Activated naive CD8-positive, alpha-beta T cell treated with anti-CD3 and anti-CD28 coated beads for 36 hours (primary cell): ENCODE measurements at places on chromosomes 2 and 18.
A peak's percentile ranks its signal among the peaks of the same experiment; 100 is the strongest.

GRCh38 chr18:5393779-5394178 lies 98.3 kb upstream of the ZBTB14 start:
- DNase-seq = no peak

DNA sequence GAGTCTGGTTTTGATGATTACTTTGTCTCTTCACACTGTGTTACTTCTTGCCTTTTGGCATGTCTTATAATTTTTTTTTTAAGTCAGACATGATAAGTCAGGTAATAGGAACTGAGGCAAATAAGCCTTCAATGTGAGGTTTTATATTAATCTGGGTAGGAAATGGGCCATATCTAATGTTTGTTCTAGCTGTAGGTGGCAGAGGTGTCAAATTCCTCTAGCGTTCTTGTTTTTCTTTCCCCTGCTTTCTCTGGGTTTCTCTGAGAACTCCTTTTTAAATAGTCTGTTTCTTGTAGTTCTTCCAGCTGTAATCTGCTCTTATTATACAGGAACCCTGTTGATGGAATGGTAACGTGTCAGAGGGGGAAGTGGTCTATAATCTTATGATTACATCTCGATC lies 5.7 kb downstream of the SP140 start:
- DNase-seq = no peak

DNA sequence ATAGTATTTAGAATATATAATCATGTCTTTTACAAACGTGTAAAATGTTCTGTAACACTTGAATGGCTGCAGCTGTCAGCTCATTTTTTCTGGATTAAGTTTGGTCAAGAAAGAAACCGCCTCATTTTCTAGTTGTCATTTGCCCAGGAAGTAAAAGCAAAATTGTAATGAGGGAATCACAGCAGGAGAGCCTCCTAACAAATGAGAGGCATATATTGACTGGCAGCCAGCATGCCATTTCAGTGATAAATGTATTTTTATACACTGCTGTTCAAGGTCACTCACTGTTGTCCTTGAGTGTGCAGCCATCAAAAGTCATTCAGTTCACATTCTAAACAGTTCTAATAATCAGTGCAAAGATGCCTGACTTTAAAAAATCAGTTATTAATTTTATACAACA lies 144.3 kb upstream of the BOD1L2 start:
- DNase-seq = no peak

GRCh38 chr2:117960231-117960630 lies 53.6 kb downstream of the CCDC93 start:
- no peak for DNase-seq

DNA sequence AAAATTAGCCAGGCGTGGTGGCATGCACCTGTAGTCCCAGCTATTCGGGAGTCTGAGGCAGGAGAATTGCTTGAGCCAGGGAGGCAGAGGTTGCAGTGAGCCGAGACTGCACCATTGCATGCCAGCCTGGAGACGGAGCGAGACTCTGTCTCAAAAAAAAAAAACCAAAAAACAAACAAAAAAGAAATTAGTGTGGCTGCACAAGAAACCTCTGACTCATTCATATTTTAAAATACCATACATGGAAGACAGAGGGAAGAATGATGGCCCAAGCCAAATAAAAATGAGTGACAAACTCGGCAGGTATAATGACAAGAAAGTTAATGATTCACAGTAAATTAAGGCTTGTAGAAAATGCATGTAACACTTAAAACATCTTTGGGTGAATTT lies 875.8 kb downstream of the EPHA4 start:
- DNase-seq = no peak

- DNase-seq = no peak
Observed at GRCh38 chr2:142938240-142938639, 60.8 kb downstream of the KYNU start.

GRCh38 chr18:59536166-59536565 lies 161.1 kb downstream of the CCBE1 start:
- no peak for DNase-seq

DNA sequence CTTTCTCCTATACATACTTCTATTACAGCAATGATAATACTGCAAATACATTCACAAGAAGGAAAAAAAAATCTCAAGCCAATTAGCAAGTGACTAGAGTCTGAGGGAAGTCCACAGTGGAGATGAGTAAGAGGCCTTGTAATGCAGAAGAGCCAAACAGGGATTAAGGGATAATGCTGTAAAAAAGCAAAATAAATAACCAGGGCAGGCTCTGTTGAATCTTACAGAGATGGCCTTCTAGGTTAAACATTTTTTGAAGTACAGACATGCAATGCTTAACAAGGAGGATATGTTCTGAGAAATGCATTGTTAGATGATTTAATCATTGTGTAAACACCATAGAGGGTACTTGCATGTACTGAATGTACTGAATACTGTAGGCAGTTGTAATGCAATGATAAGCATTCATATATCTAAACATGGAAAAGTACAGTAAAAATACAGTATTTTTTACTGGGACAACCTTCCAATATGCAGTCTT lies 122.1 kb upstream of the RMDN2 start:
- no peak for DNase-seq

GRCh38 chr2:235055891-235056516 lies 104.2 kb downstream of the SH3BP4 start:
- DNase-seq = no peak

GRCh38 chr2:226790011-226790410 lies 9.6 kb downstream of the IRS1 start:
- no peak for DNase-seq

DNA sequence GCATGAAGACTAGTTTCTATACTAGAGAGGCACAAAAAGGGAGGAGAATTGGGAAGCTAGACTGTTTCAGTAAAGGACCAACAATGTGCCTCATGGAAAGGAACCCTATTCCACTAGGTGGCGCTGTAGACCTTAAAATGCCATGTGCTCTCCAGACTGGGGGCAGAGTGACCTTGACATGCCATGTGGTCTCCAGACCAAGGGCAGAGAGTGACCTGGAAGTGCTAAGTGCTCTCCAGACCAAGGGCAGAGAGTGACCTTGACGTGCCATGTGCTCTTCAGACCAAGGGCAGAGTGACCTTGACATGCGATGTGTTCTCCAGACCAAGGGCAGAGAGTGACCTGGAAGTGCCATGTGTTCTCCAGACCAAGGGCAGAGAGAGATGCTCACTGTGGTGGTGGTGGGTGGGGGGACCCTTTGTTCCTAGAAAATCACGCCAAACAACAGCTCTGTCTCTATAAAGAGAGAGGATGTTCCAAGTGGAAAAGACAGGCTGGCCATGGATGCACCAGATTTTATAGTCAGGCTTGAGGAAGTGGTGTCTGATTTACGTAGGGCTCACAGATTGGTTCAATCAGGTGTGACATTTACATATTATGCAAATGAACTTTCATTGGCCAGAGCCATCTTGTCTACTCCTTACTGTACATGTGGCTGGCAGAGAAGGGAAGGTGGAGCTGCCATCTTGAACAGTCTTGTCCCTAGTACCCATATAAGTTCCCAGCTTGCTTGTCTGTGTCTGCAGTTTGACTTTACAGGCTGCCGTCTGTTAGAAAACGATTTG lies 344.0 kb upstream of the DDX18 start:
- DNase-seq = peak; percentile 14

- no peak for DNase-seq
Observed at GRCh38 chr2:8790739-8791162, 46.7 kb downstream of the KIDINS220 start.

DNA sequence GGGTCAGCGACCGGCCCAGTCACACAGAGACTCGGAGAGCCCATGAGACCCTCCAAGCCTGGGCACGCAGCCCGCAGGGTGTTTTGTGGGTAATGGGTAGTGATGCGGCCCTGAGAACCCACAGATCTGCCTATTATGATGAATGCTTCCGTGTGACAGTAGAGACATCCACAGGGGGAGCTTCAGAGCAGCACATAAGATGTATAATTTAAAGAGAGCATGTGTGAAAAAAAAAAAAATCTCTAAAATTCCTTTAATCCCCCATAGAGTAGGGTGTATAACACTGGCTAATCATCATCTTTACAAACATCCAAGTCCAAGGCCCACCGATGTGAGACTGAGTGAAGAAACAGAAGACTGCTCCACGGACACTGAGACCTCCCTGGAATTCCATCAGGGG lies 34.6 kb downstream of the BIN1 start:
- no peak for DNase-seq

DNA sequence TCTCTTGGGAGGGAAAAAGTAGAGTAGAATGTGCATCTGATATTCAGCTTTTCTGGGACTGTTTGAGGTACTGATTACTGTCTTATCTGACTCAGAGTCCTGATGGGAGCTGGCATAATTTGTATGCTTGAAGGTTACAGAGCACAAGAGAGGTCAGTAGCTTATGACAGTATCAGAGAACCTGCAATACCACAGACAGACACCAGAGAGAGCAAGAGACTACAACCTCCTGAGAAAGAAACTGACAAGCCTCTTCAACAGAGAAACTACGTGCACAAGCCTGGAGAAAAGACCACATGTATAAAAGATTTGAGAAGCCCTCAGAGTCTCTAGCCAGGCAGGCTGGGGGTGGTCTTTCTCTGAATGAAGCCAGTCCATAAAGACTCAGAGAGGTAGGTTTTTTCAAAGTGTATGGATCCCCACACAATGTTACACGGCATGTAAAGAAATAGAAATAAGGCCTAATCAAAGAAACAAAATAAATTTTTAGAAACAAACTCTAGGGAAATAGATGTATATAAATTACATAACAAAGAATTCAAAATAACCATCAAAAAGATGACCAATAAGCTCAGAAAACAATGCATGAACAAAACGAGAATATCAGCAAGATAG lies 568.3 kb downstream of the LRRTM4 start:
- DNase-seq = no peak

- DNase-seq = no peak
Observed at GRCh38 chr2:107569496-107569895, 257.2 kb upstream of the RGPD4 start.

DNA sequence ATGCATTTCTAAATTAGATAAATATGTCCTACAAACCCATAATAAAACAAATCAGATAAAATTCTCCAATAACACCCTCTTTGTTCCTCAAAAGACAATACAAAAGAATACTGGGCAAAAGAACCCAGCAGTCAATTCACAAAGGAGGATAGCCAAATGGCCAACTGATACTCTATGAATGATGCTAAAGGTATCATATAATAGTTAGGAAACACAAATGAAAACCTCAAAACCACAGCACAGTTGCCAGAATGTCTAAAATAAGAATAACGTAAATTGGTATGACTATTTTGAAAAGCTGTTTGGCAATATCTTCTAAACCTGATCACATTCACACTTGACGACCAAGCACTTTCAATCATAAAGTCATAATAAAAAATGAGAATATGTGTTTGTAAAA lies 315.4 kb downstream of the CDH7 start:
- DNase-seq = no peak

DNA sequence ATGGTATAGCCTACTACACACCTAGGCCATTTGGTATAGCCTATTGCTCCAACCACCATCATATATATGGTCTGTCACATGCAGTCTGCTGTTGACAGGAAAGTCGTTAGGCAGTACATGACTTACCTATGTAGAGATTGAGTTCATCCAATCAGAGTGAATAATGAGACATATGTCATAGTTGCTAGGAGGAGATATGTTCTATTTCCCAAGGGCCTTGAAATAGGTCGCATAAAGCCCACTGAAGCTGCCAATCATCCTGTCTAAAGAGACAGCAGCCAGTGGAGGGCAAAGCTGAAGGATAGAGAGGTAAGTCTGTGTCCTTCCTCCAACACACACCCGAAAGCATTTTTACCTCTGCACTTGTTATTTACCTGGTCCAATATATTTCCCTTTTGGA lies 263.4 kb downstream of the PTPRM start:
- no peak for DNase-seq
